T-helper 22 cell (primary cell): ENCODE measurements at places on chromosomes 5 and 9.

- no peak for DNase-seq
Measured at GRCh38 chr9:34380034-34380510, 3.4 kb upstream of the MYORG start.

DNA sequence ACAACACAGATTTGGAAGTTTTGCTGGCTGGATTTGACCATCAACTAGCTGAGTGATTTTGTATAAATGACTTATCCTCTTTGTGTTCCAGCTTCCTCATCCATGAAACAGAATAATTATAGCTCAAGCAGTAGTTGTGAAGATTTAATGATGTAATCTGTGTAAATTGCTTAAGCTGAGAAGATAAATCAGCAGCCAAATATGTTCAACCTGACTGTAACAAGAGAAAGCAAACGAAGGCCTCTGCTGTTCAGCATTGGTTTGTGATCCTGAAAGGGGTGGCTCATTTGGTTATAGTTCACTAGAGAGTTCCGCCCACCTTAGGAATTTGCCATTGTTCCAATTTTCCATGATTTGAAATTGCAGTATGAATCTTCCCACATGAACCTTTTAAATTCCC lies 75.7 kb upstream of the CCDC112 start:
- no peak for DNase-seq

DNA sequence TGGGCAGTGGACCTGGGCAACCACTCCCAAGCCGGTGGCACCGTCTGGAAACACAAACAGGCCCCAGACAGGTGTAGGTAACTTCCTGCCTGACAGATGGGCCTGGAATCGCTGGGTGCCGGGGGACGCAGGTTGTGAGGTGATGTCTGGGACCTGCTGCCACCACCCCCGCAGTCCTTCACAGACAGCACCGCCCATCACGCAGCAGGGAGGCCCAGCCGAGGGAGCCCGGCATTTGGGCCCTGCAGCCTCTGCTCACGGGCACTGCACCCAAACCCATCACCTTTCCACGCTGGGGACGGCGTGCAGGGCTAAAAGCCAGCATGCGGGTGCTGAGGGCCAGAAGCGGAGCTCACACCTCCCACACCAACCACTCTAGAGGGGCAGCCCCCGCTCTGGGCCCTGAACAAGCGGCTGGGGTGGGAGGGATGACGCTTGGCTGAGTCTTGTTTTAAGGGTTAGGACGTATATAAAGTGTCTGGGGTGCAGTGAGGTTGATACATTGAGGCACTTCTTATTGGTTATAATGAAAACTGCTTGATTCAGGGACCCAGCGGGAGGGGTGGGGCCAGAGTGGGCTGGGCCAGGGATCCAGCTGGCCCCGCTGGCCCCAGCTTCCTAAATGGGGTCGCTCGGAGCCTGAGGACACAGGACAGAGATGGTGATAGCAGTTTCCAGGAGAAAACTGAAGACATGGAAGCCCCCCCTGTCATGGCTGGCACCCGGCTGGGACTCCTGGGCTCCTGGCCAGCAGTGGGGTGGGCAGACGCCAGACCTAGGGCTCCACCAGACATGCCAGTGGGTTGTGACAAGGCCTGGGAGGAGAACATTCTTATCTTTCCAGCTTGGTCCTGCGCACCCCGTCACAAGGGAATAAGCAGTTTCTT lies 11.3 kb downstream of the MYMK start:
- DNase-seq, result no peak

DNA sequence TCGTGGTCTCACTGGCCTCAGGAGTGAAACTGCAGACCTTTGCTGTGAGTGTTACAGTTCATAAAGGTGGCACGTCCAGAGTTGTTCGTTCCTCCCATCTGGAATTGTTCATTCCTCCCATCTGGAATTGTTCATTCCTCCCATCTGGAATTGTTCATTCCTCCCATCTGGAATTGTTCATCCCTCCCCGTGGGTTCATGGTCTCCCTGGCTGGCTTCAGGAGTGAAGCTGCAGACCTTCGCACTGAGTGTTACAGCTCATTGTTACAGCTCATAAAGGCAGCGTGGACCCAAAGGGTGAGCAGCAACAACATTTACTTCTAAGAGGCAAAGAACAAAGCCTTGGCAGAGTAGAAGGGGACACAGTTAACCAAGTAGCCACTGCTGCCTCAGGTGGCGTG lies 69.1 kb downstream of the GCNT1 start:
- DNase-seq, result no peak

- no peak for DNase-seq
Measured at GRCh38 chr5:159704160-159704559, 212.1 kb upstream of the ADRA1B start.

DNA sequence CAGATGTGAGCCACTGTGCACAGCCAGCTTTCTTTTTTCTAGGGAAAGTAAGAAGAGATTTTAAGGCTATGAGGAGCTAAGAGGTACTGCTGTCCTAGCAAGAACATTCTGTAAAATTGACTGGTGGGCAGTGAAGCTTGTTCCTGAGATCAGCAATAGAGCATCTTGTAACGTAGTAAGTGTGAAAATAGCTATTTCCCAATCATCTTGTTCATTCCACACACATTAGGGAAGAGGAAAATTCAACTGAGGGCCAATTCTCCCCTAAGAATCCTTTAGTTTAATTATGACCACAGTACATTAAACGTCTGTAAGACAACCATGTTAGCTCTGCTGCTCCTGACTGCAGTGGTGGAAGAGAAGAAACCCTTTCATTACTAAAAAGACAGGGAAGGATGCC lies 246.2 kb downstream of the EFNA5 start:
- no peak for DNase-seq

- no peak for DNase-seq
Measured at GRCh38 chr5:116063950-116064349, 20.9 kb upstream of the COMMD10 start.

DNA sequence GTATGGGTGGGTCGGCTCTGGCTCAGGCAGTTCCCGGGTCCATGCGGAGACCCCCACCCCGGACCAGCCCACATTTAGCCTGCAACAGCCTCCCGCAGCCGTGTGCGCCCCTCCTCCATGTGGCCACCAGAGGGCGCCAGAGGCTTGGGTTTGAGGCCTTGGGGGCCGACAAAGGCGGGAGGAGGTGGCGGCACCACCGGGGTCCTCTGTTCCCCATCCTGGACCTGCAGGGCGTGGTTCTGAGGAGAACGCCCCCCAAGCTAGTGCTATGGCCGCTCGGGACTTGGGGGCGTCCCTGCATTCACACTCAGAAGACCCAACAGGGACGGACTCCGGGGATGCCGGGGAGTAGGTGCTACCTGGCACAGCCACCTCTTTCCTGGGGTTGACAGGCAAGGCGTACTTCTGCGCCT lies 16.5 kb downstream of the ASS1 start:
- peak; percentile 26 for DNase-seq

- no peak for DNase-seq
Measured at GRCh38 chr9:29285818-29286217, 1712.5 kb upstream of the C9orf72 start.

DNA sequence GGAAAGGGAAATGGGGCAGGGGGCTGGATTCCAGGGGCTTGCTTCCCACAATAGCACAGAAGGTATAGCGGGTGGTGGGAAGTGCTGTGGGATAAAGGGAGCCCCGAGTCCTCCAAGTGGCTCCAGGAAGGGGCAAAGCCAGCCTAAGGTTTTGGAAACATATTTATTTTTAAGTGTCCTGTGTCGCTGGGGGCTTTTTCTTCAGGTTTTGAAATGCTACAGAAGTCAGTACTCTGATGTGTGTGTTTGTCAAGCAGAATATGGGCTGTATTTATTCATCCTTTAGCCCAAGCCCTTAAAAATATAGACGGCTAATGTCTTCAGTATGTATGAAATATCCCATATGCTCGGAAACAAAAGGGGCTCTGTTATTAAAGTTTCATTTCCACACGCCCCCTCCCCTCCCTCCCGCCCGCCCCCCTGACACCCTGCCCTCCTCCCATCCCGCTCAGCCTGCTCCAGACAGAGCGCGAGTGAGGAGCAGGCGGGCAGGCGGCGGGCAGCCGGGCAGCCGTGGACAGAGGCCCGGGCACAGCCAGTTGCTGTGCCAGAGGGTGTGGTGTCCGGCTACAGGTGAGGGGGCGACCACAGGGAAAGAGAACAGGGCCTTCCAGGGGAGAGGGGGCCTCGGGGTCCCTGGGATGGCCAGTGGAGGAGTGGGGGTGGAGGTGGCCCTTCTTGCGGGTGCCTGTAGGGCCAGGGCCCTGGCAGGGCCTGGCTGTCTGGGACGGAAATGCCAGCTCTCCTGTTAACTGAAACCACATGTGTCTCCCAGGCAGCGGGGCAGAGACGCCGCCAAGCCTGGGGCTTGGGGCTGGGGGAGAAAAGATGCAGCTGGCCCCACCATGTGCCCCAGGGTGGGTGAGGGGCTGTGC lies 39.6 kb upstream of the SYNPO start:
- no peak for DNase-seq

GRCh38 chr9:96556701-96557461 lies 62.8 kb downstream of the CDC14B start:
- DNase-seq, result no peak

GRCh38 chr5:138000102-138000723 lies 32.7 kb downstream of the FAM13B start:
- no peak for DNase-seq

DNA sequence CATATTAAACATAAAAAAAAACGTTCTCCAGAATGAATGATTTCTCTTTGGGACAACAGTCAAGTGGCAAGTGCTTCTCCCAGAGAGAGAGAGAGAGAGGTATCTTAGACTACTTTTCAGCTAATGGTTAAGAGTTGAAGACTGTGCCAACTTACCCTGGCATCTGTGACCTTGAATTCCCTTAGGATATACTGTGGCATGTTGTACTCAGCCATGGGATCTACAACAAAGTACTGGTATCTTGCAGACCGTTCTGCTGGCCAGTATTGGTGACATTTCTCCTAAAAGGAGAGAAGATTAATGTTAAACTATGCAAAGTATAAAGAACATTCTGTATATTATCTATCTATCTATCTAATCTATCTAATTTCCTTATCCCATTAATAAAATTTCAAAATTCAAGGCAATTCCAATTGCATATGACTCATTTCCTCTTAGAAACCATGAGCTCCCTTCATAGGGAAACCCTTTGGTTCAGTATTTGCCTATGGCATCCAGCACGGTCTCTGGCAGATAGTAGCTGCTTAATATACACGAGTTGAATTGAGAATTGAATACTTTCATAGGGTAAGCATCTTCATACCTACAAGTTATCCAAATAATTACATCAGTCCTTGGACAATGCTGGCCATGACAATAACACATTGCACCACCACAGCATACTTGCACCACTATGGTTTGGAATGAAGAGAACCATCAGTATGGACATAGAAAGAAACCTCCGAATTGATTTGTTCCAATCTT lies 539.4 kb upstream of the DMAC1 start:
- DNase-seq, result no peak

DNA sequence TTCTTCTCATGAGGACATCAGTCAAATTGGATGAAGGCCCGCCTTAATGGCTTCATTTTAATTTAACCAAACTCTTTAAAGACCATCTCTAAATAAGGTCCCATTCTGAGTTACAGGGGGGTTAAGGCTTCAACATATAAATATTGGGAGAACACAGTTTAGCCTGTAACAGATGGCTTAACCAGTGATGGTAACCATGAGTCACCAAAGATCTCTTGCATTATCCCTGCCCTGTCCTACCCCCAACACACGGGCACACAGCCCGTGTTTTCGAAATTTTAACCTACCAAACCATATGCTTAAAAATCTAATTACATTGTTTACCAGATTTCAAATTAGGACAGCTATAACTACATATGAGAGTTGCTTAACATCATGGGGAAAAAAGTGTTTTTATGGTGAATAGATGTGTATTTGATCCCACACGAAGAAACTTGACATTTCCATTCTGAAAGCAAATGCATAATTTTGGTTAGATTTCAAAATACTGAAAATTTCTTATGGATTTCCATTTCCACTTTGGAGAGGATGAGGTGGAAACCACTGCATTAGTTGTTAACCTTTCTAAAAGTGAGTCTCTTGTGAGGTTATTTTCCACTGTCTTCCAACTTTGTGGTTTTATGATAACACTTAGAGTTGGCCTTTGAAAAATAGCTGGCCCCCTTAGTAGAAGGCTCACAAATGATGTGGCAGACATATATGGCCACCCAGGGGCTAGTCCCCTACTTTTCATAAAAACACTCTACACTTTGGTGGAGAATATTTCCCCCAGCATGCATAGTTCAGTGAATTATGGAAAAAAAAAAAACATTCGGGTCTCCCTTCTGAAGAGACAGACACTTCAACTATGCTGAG lies 849.3 kb downstream of the TLE1 start:
- DNase-seq, result no peak

- no peak for DNase-seq
Measured at GRCh38 chr9:91239367-91240111, 122.2 kb downstream of the AUH start.

- DNase-seq, result no peak
Measured at GRCh38 chr9:116383936-116384335, 230.3 kb downstream of the PAPPA start.

- no peak for DNase-seq
Measured at GRCh38 chr5:108564441-108564840, 182.5 kb upstream of the FBXL17 start.

DNA sequence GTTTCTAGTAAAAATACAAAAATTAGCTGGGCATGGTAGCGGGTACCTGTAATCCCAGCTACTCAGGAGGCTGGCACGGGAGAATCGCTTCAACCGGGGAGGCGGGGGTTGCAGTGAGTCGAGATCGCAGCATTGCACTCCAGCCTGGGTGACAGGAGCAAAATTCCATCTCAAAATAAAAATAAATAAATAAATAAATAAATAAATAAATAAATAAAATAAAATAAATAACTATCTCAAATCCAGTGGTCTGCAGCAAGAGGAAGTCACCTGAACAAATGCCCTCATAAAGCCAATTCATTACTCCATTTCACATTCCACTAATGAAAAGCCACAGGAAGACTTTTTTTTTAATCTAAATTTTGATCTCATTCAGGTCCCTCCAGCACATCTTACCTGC lies 114.2 kb downstream of the EFNA5 start:
- DNase-seq, result no peak

GRCh38 chr5:36646507-36647023 lies 40.2 kb downstream of the SLC1A3 start:
- no peak for DNase-seq

- no peak for DNase-seq
Measured at GRCh38 chr5:135242866-135243555, 156.0 kb downstream of the MACROH2A1 start.

- DNase-seq, result no peak
Measured at GRCh38 chr5:97363577-97363976, 180.5 kb upstream of the RIOK2 start.

GRCh38 chr9:26066237-26066636 lies 388.0 kb upstream of the TUSC1 start:
- DNase-seq, result no peak

- DNase-seq, result no peak
Measured at GRCh38 chr5:20680718-20681302, 692.8 kb upstream of the CDH18 start.
